ENCODE measurements at places on chromosomes 7 and 10.

- no peak for DNase-seq
Observed at GRCh38 chr7:101896316-101896715, 78.9 kb downstream of the CUX1 start.

DNA sequence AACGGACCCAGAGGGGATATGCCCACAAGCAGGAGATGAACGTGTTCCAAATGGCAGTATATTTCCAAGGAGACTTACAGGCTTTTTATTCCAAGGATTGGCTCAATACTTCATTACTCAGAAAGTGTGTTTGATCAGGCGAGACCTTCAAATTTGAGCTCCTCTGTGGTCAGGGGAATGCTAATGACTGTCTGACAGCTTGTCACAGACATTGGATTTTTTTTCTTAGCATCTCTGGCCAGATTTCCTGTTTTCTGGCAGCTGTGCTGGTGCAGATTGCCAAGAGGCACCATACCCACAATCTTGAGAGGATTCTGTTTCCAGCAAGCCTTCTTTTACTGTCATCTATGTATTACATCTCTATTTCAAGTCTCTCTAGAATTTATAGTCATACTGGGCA is 93.8 kb downstream of the C1GALT1 start:
- DNase-seq, result no peak

DNA sequence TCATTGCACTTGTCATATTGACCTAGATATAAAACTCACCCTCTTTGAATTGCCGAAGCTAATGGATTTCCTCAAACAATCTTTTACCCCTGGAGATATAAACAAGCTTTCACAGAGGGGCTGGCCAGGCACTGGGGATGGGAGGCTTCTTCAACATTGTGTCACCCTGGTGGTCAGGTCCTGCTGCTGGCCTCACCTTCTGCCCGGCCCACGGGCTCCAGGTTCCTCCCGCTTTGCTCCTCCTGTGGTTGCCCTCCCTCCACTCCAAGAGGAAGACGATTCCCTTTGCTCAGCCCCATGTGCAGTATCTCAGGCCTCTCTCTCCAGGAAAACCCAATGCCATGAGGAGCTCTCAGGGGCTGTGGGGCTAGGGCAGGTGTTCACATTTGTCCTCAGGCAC is 118.1 kb upstream of the ADCY1 start:
- no peak for DNase-seq

GRCh38 chr10:65719790-65720189 is 1206.0 kb upstream of the LRRTM3 start:
- no peak for DNase-seq

- DNase-seq, result no peak
Observed at GRCh38 chr7:55574051-55574717, 1.9 kb upstream of the VOPP1 start.

DNA sequence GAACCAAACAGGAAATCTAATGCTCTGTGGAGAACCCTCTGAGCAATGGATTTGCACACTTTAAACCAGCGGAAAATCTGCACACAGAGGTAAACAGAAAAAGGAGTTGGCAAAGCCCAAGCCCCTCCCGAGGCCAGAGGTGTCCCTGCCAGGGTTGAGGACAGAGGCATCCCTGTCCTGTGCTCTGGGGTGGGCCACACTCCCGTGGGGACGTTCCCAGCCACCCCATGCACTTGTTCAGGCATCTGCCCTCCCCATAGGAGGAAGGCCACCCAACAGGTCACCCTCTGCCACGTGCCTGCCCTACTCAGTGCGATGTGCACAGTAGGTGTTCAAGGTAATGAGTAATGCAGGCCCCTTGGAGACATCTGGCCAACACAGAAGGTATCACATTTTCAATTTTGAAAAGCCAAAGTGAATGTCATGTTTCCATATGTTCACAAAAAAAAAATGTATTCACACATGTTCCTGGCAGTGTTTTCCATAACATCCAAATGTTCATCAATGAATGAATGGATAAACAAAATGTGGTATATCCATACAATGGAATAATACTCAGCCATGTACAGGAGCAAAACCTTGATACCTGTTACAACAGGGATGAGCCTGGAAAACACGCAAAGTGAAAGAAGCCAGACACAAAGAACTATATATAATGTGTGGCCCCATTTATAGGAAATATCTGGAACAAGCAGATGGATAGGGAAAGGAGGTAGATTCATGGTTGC is 108.1 kb downstream of the EBF3 start:
- no peak for DNase-seq

- DNase-seq, result no peak
Observed at GRCh38 chr10:44706745-44707144, 204.4 kb upstream of the TMEM72 start.

GRCh38 chr7:122702872-122703510 is at the start of gene RNF148:
Gene RNF148 (minus strand): TSS chr7:122702922. CDS start chr7:122702750, 172 bp downstream.
- no peak for DNase-seq

DNA sequence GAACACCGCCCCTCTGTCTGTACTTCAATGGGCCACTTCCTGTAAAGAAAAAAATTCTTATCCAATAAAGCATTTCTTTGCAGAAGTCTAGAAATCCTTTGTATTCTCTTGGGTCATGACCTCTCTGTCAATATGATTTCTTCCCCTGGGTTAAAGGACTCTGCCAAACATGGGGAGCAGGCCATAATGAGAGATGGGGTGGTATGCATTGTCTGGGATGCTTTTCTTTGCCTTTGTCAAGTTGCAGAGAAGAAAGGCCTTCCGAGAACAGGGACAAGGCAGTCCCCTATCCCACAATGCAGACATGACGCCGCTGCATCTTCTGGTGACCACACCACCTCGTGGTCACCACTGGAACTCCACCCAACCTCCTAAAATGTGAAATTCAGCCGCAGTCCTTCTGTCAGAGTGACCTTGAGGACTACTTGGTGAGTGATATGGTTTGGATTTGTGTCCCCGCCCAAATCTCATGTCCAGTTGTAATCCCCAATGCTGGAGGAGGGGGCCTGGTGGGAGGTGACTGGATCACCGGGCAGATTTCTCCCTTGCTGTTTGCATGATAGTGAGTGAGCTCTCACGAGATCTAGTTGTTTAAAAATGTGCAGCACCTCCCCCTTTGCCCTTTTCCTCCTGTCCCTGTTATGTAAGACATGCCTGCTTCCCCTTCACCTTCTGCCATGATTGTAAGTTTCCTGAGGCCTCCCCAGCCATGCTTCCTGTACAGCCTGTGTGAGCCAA is 15.2 kb upstream of the FRMPD2 start:
- no peak for DNase-seq

- DNase-seq, result no peak
Observed at GRCh38 chr10:79268161-79268601, 79.1 kb upstream of the PPIF start.

DNA sequence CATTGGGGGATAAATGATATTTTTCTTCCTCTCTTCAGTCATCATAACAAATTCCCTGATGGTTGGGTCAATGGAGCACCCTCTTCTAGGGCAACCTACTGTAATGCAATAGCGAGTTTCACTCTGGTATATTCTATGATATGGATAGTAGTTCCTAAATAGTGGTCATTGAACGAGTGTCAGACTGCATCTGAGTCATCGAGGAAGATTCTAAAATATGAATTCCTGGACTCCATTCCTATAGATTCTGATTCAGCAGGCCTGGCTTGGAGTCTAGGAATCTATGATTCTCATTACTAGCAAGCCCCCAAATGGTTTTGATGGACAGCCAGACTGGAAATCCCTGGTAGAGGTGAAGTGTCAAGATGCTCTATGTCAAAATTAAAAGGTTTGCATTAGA is 254.5 kb downstream of the BUB3 start:
- no peak for DNase-seq

GRCh38 chr10:111677759-111678158 is 505.8 kb downstream of the GPAM start:
- DNase-seq, result no peak

- no peak for DNase-seq
Observed at GRCh38 chr10:418226-418625, 271.2 kb downstream of the DIP2C start.

GRCh38 chr10:103804871-103805270 is 50.5 kb downstream of the SH3PXD2A start:
- no peak for DNase-seq

DNA sequence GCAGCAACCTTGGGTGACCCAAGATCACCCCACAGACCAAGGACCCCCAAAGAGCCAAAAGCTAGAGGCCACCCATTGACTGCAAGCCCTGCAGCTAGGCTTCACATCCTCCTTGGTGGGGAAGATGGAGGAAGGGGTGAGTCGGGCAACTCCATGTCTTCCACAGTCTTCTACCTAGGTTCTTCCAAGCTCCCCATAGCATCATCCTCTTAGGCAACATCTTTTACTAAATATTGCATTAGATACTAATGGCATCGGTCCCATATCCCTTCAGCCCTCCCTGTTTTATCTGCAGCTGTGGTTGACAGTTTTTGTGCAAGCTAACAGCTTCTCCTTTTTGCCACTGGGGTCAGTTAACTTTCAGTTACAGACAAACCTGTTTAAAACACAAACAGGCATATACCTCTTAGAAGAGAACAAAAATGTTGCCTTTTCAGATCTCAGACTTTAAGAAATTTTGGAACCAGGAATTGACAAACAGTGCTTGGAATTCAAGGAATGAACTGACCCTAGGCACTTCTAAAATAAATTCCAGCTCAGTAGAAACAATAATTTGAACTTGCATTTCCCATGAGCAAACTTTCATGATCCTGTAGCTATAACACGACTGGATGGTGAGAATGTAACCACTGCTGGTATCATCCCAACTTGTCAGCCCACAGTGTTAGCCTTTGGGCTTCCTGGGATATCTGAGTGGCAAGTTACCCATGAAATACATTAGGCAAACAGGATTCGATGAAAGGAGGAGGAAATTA is 33.9 kb upstream of the MSMB start:
- DNase-seq, result no peak

DNA sequence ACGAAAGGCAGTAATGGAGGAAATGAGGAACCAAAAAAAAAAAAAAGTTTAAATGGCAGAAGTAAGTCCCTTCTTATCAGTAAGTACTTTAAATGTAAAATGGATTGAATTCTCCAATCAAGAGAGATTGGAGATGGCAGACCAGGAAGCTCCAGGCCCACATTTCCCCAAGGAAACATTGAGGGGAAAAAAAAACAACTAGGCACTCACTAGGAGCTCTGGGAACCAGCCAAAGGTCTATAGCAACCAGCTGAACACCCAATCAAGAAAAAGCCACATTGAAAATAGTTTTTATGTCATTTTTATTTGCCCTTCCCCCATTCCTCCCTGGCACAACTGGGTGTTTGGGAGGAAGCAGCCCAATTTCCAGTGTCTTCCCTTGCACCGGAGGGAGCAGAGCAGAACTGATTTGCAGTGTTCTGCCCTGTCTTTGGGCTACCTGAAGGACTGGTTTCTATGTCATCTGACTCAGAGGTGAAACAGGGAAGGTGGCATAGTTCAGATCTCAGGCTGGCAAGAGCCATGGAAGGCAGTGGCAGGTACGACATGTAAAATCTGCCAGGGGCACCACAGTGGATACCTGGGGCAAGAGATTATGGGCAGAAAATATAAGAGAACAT is 121.9 kb downstream of the SMURF1 start:
- DNase-seq, result no peak

DNA sequence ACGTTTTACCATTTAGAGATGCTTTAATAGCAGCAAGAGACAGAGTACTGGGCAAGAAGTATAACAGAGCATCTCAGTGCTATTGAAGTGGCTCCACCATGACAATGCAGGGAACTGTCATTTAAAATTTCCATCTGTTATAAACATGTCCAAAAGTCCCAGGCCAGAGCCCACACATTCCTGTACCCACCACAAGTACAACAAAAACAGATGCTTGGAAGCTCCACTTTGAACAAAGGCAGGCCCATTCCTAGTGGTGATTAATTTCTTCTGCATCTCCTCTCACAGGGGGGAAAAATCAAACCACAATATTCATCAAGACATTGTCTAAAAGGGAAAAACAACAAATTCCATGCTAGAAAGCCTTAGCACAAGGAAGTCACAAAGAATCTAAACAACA is 627.9 kb downstream of the PARD3 start:
- no peak for DNase-seq

- no peak for DNase-seq
Observed at GRCh38 chr7:84800846-84801245, 386.0 kb downstream of the SEMA3D start.

- DNase-seq, result no peak
Observed at GRCh38 chr10:88158526-88159122, 295.2 kb downstream of the PTEN start.

GRCh38 chr7:135190703-135191102 is 20.2 kb upstream of the CYREN start:
- DNase-seq, result no peak

- DNase-seq, result no peak
Observed at GRCh38 chr10:129777687-129778086, 186.4 kb downstream of the EBF3 start.

- no peak for DNase-seq
Observed at GRCh38 chr10:14460447-14460846, 129.7 kb upstream of the FRMD4A start.

DNA sequence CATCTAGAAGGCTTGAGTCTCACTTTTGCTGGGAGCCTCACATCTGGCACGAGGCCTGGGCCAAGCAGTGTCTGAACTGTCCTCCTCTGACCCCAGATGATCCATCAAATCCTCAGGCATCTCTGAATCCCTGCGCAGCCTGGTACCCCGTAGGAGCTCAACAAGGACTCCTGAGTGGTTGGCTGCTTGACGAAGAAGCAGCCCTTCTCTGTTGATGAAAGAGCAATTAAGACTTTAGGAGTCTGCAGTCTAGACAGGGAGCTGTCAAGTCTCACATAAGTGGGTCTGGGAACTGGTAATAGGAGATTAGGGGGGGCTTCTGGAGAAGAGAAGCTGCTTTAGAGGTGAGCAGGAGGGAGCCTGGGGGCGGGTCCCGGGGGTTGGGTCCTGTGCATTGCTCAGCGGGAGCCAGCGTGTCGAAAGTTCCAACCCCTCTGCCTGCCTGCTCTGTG is 326.0 kb downstream of the RPS24 start:
- peak; percentile 73 for DNase-seq

DNA sequence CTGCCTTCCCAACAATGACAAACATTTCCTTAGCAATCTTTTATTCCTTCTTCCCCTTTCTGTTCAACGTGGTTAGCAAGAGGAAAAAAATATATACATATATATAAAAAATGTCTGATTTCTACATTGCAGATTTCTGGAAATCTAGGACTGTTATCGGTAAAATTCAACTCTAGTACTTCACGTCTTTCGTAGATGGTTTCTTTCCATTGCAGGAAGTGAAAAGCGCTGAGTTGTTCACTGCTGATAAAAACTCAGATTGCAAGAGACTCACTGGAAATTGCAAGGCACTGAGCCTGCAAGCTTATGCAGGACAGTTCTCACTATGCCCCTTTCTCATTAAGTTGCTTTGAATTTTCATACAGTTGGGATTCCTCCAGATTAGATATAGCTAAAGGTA is 23.9 kb downstream of the KIN start:
- no peak for DNase-seq

DNA sequence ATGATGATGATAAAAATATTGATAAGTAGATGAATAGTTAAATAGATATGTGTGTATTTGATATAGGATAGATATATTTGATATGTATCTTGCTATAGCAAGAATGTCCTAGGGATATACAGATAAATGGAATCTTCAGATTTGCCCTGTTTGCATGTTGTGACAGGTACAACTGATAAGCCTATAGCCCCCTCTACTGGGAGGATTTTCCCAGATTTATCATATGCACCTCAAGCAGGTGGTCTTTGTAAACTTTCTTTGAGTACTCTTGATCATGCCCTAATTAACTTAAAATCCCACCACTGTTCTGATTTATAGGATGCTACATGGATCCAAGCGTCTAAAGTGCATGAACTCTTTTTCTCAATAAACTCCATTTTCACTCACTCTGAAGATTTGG is 1050.7 kb downstream of the SORCS3 start:
- DNase-seq, result no peak

GRCh38 chr10:65358565-65358964 is 1567.3 kb upstream of the LRRTM3 start:
- no peak for DNase-seq

All from NCI-H524 treated with DMSO at 0.1 percent for 48 hours (cell line).